ENCODE measurements at places on chromosomes 5 and 9.

DNA sequence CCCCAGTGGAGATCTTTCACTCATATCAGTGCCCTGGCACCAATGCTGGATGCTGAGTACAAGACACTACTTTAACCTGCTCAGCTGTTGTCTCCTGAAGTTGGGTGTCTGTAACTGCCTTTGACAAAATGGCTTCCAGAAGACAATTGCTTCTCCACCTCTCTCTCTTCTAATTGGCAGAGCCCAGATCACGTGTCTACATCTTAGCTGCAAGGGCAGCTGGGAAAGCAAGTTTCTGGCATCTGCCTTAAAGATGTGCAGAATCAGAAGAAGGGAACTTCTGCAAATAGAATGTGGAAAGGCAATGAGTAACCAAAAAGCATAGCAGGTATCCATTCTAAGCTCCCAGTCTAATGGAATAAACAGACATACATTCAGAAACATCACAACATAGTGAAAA, 81.1 kb downstream of the PDZD2 start:
- DNase-seq = no peak

DNA sequence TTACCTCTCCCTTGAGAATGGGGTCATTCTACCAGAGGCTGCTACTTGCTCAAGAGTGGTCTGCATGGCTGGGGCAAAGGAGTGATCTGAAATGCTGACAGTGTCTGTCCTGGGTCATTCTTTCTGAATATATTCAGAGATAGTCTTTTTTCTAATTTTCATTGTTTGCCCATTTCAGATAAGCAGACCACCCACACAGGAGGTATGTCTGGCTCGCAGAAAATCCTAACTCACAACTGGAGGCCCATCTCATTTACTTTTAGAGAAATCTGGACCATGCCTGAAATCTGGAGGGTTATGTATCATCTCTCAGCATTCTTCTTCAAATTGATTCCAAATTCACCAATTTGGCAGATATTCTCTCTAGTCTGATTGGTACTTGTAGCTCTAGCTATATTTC, 227.6 kb downstream of the SEC61B start:
- no peak for DNase-seq

- DNase-seq = no peak
Measured at GRCh38 chr9:132763574-132763973, 93.3 kb downstream of the GTF3C4 start.

- DNase-seq = no peak
Measured at GRCh38 chr9:131475956-131476776, 26.6 kb upstream of the POMT1 start.

DNA sequence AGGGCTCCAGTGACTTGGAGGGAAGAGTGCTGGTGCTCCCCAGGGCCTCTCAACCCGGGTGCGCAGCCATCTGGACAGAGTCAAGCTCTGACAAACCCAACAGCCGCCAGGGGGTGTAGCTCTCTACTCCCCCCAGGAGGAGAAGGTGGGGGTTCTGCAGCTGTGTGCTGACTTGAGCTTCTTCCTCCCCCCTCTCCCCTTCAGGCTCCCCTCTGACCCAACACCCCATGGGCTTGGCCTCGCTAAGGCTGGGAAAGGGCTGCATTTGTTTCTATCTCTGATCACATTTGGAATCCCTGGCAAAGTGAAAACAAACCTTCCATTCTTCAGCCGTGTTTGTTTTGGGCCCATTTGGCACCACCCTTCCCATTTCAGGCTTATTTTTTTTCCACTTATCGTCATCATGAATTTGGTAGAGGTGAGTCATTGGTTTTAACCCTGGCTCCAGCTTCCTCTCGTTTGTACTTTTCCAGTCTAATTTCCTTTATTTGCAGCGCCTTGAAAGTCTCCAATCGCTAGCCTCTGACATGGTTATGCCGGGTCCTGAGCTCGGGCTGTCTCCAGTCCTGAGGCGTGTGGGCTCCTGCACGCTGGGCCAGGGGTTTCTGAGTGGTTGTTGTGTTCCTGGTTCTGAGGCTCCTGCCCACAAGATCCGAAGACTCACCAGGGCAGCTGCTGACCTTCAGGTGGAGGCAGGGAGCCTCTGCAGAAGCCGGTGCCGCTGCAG, 36.1 kb downstream of the DAP start:
- peak; percentile 76 for DNase-seq

GRCh38 chr5:94575196-94575595, 43.2 kb downstream of the KIAA0825 start:
- no peak for DNase-seq

DNA sequence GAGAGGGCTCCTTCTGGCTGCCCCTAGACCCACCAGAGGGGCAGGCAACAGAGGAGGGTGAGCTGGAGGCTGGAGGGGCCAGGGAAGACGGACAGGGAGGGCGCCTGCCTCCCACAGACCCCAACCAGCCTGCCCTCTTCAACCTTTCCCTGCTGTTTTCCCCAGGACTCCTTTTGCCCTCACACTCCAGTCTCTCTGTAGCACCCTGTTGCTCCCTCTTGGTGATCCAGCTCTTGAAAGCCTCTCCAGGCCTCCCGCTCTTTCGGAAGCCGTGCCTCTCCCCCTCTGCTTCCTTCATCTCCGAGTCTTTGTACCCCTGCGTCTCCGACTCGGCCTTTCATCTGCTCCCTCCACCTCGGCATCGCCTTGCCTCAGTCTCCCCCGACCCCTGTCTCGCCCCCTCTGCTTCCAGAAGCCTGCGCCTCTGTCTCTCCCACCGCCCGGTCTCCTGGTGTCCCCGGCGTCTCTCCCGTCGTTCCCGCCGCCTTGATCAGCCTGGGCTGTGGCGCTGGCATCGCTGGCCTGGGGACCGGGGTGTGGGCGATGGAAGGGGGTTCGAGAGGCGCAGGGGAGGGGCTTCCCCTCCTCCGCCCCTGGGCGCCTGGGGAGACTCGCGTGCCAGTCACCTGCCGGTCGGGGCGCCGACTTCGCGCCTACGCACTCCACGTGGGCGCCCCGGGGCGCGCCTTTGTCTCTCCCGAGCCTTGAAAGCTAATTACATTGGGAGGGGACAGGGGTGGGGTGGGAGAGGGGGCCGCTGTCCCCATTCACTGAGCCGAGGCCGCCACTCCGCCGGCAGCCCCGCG, 5.3 kb upstream of the PRDM12 start:
- DNase-seq = no peak

- peak; percentile 40 for DNase-seq
Measured at GRCh38 chr5:82259172-82259800, 18.9 kb downstream of the RPS23 start.

- DNase-seq = no peak
Measured at GRCh38 chr5:1509346-1510085, 14.2 kb downstream of the LPCAT1 start.

- DNase-seq = no peak
Measured at GRCh38 chr9:116763770-116764169, 76.7 kb downstream of the TRIM32 start.

- no peak for DNase-seq
Measured at GRCh38 chr5:56168066-56168478, 65.1 kb downstream of the ANKRD55 start.

GRCh38 chr9:91611582-91611981, 187.9 kb upstream of the NFIL3 start:
- DNase-seq = no peak

- DNase-seq = no peak
Measured at GRCh38 chr9:16290169-16290568, 580.3 kb downstream of the BNC2 start.

GRCh38 chr5:26833596-26833995, 204.8 kb downstream of the CDH9 start:
- no peak for DNase-seq

- DNase-seq = peak; percentile 81
Measured at GRCh38 chr9:28927691-28928090, 1354.4 kb upstream of the C9orf72 start.

DNA sequence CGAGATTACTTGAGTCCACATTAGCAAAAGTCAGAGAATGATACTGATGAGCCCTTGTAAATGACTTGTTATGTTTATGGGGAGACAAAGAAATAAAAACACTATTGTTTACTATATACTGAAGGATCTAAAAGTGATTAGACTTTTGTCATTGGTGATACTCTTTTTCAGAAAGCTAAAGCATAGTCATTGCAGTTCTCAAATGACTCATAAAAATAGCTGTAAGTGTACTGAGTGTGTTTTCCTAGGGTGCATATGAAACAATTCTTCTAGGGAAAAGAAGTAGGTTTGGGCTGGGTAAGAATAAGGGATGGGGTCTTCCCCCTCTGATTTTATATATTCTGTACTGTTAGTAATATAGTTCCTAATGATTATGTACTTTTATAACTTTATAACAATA, 32.6 kb downstream of the WDR36 start:
- DNase-seq = peak; percentile 15

- DNase-seq = peak; percentile 63
Measured at GRCh38 chr9:123584202-123585176, 228.5 kb downstream of the CRB2 start.

GRCh38 chr5:153893817-153894216, 144.9 kb downstream of the FAM114A2 start:
- DNase-seq = no peak

DNA sequence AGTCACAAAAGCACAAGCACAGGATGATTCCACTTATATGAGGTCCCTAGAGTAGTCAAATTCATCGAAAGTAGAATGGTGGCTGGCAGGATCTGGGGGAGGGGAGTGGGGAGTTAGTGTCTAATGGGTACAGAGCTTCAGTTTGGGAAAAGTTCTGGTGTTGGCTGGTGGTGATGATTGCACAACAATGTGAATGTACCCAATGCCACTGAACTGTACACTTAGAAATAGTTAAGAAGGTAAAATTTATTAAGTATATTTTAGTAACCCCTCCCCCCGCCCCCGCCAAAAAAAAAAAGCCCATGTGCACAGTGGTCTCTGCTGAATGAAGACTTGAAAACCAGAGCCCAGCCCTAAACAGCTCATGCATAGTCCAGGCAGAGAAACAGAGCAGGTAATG, 24.8 kb upstream of the GTF3C5 start:
- DNase-seq = no peak

- DNase-seq = peak; percentile 28
Measured at GRCh38 chr9:132670457-132671391, at the start of gene GTF3C4. GTF3C4 (plus strand) TSS chr9:132670464; CDS start chr9:132670599, 135 bp downstream.

DNA sequence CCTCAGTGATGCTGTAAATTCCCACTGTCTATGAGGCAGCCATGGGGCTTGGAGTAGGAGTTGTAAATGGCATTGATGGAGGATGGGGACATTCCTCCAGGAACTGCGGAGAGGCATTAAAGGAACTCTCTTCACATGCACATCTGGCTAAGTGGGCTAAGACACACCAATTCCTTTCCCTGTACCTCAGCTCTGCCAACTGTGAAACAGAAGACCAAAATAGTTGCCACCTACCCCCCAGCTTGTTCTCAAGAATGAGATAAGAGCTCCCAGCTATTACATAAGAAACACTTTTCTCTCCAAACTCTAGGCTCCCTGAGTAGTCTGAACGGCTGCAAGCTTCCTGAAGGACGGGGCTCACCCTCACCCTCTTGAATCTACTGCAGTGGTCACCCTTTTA, 144.6 kb upstream of the SLC30A5 start:
- DNase-seq = no peak

DNA sequence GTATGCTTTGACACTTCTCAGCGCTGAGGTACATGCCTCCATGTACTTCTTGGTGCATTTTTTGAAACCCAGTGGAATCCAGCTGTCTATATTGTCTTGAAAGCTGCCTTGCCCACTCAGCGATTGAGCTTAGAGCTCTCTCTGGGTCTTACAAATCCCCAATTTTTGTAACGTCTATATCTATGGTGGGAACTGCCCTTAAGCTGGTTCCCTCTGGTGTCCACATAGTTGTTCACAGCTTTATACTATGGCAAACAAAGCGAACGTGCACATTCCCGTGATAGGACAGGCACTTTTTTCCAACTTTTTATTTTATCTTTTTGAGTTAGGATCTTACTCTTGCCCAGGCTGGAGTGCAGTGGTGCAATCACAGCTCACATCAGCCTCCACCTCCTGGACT, 20.9 kb downstream of the CDHR2 start:
- no peak for DNase-seq

DNA sequence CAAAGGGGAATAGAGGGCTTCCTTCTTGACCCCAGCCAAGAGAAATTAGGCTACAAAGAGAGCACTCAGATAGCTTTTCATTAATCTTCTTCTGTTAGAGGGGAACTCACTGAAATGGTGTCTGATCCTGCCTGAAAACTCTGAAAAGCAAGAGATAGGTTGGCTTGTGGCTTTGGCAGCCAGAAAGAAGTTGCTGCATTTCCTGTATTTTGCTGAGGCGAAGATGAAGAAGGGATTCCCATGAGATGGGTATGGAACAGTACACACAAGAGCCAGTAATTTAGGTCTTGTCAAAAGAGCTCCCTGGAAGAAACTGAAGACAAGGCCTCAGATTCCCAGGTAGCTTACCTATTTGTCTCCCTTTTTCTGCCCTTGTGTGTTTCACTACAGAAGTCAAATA, 120.9 kb upstream of the TARS1 start:
- no peak for DNase-seq

DNA sequence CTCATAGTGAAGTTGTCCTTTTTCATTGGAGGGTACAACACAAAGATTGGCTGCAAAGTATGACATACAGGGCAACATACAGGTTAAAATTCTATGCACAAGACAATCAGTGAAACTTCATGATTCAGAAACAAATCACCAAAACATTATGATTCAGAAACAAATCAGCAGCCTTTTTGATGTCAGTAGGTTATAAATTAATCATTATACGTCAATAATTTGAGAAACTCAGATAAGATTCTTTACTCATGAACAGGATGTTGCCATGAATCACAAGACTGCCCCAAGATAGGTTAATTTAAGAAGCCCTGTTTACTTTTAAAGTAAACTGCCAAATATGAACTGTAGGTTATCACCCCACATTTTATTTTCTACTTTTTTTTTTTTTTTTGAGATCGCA, 62.2 kb upstream of the IL33 start:
- peak; percentile 89 for DNase-seq

GRCh38 chr5:72518001-72518683, 10.9 kb upstream of the ZNF366 start:
- DNase-seq = no peak

- peak; percentile 73 for DNase-seq
Measured at GRCh38 chr9:117672369-117672768, 31.8 kb upstream of the TLR4 start.

- no peak for DNase-seq
Measured at GRCh38 chr5:34751807-34752736, 86.9 kb upstream of the TTC23L start.

DNA sequence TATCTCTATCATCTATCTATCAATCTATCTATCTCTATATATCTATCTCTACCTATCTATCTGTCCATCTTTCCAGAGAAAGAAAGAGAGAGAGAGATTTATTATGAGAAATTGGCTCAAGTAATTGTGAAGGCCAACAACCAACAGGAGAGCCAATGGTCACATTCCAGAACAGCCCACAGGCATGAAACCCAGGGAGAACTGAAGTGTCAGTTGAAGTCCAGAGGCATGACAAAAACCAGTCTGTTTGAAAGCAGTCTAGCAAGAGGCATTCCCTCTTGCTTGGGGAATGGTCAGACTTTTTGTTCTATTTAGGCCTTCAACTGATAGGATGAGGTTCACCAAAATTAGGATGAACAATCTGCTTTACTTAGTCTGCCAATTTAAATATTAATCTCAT, 87.6 kb upstream of the PLCXD3 start:
- DNase-seq = no peak

- DNase-seq = no peak
Measured at GRCh38 chr9:137798901-137799629, 78.5 kb upstream of the CACNA1B start.
